ENCODE measurements at places on chromosomes 2 and 18.
A peak's percentile ranks its signal among the peaks of the same experiment; 100 is the strongest.

DNA sequence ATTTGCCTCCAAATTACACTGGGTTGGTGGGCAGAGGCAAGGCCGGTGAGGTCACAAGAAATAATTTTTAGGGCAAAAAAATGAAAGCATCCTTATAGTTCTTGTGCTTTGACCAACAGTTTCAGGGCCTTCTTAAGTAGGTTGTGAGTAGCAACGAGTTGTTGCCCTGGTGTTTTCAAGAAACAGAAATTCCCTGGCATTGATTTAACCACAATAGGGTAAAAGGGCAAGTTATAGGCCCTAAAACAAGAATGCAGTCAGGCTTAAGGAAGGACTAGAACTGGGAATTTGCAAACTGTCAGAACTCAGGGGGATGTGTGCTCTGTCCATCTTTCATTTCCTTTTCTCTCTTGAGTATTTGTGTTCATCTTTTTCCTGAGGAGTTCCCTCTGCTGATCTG, 46.1 kb upstream of the STPG4 start:
- no peak for DNase-seq

- no peak for DNase-seq
These were observed 134.8 kb downstream of the GCA start for GRCh38 chr2:162478721-162479129.

DNA sequence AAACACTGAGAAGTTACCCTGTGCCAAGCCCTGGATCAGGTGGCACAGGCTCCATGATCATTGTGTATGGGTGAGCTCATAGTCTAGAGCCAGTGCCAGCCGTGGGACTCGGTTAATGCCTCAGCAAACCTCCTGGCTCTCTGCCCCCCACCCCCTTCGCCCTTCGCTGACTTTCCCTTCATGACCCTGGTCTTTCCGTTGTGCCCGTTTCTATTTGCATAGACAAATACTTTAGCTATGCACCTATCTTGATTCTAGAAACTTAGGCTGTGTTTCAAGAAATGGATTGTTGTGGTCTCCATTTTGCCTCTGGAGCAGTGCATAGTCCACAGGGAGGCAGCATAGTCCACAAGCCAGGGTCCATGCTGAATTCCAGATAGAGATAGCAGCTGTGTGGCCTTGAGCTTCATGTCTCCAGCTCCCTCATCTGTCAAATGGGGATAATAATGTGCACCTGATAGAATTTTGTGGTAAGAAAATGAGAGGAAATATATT, 44.8 kb upstream of the KDM3A start:
- peak; percentile 31 for DNase-seq

- DNase-seq, result peak; percentile 5
These were observed 123.8 kb downstream of the AKAIN1 start for GRCh38 chr18:5073026-5073944.

- no peak for DNase-seq
These were observed 64.0 kb downstream of the STPG4 start for GRCh38 chr2:47091118-47091517.

DNA sequence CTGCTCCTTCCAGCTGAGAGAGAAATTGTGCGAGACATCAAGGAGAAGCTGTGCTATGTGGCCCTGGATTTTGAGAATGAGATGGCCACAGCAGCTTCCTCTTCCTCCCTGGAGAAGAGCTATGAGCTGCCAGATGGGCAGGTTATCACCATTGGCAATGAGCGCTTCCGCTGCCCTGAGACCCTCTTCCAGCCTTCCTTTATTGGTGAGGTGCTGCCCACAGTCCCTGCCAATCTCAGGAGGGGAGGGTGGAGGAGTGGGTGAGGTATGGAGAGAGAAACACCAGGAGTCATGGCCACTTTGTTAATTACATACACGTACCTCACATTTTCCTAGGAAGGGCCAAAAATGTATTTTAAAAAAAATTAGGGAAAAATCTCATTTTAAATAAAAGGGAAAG, 12.0 kb upstream of the DGUOK start:
- no peak for DNase-seq

DNA sequence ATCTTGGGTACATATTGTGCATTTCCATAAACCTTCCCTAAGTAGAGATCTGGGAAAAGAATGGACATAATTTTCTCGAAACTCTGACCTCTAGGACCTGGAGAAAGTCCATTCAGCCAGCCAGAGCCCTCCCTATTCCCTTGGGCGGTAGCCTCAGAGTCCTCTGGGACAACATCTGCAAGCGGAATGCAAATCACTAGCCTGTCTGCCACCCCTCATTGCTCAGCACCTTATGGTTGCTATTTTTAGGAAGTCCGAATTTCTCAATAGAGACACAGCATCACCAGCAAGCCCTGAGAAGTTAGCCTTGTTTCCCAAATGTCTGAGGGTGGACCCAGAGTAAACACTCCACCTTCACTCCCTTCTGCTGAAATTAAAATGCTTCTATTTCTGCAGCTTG, 17.6 kb upstream of the CD28 start:
- no peak for DNase-seq

DNA sequence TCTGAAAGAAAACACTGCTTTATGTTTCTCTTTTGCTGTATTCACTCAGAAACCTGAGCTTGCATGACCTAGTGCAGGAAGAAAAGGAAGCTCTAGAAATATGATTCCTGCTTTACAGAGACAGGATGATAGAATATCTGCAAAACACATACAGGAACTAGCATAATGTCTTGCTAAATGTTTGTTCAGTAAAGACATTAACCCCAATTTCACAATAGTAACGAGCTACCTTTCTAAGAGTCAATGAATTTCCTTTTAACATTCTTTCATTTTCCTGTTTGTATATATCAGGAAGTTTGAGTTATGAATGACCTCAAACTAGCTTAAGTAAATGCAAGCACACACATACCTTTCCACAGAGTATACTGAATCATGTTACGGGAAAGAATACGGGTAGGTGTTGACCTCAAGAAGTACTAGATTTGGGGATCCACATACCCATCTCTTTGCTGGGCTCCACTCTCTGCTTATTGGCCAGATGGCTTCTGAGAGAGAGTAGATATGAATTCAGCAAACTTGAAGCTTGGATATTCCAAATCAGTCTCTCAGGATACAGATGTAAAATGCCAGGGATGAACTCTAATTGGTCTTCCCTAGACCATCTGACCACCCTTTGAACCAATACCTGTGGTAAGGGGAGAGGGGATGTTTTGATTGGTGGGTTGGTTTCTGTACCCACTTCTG, 18.2 kb upstream of the ACSL3 start:
- no peak for DNase-seq

DNA sequence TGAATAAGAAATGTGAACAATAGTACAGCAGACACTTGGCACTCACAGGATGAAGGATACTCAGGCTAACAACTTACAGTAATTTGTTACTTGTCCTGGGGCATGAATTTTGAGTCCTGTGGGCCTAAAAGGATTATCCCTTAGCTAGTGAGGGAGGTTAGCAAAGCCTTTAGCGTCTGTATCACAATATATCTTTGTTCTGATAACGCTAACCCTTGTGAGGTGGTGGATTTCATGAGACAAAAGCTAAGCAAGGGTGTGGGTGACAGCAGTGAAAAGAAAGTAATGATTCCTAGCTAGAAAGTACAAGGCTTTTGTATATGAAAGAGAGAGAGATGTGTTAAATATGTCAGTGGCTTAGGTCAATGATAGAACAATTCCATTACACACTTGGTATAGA, 46.8 kb upstream of the TTC21B start:
- no peak for DNase-seq

DNA sequence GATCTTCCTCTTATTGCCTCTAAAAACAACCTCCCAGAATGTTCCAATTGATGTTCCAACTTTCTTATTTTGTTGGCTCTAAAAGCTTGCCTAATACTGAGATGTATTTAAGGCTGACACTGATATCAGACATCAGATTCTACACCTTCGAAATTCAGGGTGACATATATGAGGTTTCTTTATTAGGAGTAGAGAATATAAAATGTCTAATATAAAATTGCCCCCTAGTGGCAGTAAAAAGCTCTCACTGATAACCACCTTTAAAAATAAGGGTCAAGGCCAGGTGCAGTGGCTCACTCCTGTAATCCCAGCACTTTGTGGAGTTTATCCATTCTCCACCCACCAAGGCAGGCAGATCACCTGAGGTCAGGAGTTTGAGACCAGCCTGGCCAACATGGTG, 789.7 kb upstream of the SLC39A10 start:
- no peak for DNase-seq
